ENCODE measurements at places on chromosomes 16 and 17.

DNA sequence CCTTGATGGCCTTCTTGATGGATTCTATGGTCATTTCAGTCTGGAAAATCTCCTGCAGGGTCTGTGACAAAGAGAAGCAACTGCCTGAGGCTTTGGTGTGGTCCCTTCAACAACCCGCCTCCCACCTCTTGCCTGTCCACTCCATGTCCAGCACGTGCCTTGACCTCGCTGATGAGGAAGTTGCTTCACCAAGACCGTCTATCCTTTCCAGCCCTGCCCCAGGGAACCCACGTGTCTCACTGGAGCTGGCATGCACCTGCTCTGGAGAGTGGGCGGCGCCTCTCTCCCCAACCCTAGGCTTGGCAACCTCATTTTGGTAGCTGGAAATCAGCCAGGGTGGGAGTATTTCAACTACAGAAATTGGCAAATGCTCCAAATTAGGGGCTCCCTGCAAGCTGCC lies 32.6 kb downstream of the TEKT3 start:
- no peak for DNase-seq

GRCh38 chr17:42519546-42520491 lies 16.2 kb upstream of the NAGLU start:
- peak; percentile 100 for DNase-seq

- no peak for DNase-seq
Measured at GRCh38 chr17:27109346-27109745, 184.6 kb upstream of the WSB1 start.

- DNase-seq: peak; percentile 46
Measured at GRCh38 chr16:83338941-83339340, 468.8 kb upstream of the HSBP1 start.

- DNase-seq: peak; percentile 54
Measured at GRCh38 chr17:47686276-47686635, 7.7 kb upstream of the TBKBP1 start.

DNA sequence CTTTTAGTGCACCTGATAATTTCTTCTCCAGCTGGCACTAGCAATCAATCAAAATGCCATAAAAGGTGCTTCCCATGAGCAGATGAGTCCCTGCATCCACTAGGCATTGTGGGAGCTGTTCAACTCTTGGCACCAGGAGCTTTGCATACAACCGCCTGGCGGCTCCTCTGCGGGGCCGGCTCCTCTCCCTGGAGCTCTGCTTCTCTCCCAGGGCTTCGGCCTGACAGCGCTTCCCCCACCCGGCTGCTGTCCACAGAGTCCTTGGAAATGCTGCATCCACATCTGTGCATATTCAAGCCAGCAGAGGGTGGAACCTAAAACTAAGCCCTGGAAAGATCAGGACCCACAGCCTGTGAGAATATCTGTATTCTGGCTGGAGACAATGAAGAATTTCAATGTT lies 62.9 kb downstream of the LMF1 start:
- no peak for DNase-seq

- peak; percentile 87 for DNase-seq
Measured at GRCh38 chr16:82629441-82630027, 2.8 kb downstream of the CDH13 start.

GRCh38 chr16:50496990-50497389 lies 51.2 kb upstream of the NKD1 start:
- peak; percentile 10 for DNase-seq

- no peak for DNase-seq
Measured at GRCh38 chr16:2404099-2404498, 25.1 kb upstream of the CCNF start.

DNA sequence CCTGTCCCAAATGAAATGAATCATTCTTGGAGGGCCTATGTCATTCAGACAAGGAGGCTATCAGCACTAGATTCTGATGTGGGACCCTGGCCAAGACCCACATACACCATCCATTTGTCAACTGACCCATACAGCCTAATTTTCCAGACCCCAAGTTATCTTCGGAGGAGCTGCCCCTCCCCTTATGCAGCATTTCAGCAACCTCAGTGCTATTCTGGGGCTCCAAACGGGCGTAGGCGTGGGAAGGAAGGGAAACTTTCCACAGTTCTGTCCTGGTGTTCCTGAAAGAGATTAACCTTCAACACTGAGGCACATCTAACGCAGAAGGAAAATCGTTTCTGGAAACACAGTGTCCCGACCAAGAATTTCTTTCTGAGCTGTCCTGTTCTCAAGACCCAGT lies 86.7 kb downstream of the MYH11 start:
- no peak for DNase-seq

DNA sequence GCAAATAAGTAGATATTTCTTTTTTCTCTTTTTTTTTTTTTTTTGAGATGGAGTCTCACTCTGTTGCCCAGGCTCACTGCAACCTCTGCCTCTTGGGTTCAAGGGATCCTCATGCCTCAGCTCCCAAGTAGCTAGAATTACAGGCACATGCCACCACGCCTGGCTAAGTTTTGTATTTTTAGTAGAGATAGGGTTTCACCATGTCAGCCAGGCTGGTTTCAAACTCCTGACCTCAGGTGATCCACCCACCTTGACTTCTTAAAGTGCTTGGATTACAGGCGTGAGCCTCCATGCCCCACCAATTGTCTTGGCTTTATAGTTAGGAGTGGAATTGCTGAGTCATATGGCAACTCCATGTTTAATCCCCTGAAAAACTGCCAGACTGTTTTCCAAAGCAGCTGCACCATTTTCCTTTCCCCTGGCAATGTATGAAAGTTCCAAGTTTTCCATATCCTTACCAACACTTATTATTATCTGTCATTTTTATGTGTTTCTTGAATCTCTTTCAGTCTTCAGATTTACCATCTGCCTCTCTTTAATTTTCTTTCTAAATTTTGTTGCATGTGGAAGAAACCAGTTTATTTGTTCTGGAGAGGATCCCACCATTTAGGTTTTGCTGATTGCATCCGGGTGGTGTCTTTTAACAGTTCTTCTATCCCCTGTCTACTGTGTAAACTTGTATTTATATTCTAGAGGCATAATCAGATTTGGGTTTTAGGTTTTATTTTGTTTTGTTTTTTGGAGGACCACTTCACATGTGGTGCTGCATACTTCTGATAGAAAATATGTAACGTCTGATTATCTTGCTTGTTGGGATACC lies 9.9 kb upstream of the CES3 start:
- DNase-seq: no peak

GRCh38 chr17:68356949-68357455 lies 65.7 kb downstream of the ARSG start:
- peak; percentile 15 for DNase-seq

DNA sequence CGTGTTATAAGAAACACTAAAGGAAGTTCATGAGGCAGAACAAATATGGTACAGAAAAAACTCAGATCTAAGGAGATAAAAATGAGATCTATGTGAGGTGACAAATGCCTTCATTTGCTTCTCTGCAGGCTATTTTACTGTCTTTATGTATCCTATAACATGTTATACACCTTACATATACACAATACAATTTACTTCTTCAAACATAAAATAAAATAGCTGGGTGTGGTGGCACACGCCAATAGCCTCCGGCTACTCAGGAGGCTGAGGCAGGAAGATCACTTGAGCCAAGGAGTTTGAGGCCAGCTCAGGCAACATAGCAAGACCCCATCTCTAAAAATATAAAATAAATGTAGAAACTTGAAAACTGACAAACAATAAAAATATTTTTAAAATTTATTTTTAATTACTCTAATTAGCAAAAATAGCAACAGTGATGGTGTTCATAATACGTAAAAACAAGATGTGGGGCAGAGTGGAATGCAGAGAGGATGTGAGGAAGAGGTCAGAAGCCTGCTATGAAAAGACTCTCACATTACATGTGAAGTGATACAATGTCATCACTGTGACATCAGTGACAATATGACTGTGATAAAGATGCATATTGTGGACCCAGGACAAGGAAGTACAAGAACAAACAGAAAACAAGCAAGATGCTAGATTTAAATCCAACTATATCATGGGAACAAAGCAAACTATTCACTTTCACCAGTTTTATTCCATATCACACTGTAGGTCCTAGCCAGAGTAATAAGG lies 31.0 kb downstream of the VPS53 start:
- no peak for DNase-seq

GRCh38 chr16:64773184-64773583 lies 348.7 kb downstream of the CDH11 start:
- DNase-seq: peak; percentile 61

DNA sequence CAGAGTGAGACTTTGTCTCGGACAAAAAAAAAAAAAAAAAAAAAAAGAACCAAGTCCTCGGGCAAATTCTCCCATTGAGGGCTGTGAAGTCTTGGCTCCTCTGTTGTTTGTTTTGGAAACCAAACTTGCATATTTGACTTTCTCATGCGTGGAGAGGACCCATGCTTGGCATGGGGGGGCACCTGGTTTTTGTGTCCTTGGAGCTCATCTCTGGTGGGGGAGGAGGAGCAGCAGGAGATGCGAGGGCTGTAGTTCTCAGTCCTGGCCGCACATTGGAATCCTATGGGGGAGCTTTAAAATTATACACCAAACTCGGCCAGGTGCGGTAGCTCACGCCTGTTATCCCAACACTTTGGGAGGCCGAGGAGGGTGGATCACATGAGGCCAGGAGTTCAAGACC lies 74.5 kb downstream of the ABCC6 start:
- no peak for DNase-seq

DNA sequence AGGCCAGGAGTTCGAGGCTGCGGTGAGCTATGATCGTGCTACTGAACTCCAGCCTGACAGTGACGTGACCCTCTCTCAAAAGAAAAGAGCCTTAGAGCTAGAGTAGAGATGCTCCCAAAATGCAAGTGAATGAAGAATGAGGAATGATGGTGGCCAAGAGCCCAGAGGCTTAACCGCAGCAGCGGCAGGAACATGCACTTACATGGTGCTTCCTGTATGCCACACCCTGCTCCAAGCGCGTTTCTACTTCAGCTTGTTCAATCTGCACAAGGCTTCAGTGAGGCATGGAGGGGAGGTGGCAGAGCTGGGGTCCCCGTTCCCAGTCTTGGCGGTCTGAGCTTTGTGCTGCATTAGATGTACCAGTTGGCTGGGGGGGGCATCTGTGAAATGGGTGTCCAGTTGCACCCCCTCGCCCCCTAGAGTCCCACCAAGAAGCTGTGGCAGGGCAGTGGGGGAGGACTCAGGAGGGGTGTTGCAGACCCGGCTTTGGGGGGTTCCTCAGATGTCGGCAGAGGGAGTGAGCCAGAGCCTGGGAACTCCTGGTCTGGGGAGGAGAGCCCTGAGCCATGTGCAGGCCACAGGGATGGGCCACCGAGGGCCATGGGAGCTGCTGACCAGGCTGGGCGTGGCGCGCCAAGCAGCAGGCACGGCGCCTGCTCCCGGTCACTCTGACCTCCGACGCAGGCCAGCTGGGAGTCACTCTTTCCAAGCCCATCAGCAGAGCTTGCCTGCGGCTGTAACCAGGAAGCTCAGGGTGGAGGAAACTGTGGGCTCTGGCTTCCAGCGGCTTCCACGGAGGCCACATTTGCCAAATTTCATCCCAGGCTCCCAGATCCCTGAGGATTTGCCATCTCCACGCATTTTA lies 260.1 kb downstream of the PARN start:
- no peak for DNase-seq

DNA sequence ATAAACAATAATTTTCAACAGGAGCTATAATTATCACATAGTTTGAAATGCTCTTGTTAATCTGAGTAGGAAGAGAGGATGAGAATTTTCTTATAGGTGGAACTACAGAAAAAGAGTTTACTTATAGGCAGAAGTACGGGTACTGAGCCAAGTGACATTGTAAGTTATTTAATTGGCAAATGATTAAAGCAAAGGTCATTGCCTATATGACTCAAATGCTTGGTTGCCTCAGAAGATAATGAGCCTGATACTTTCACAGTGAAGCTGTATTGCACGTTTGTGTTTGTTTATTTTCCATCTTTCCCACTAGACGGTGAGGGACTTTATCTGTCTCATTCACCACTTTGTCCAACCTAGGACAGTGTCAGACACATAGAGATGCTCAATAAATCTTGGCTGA lies 749.3 kb downstream of the MAF start:
- no peak for DNase-seq
